ENCODE measurements at places on chromosomes 12 and 14.
A peak's percentile ranks its signal among the peaks of the same experiment; 100 is the strongest.

- no peak for DNase-seq
These were observed 34.4 kb downstream of the BMAL2 start for GRCh38 chr12:27367078-27367477.

- no peak for DNase-seq
These were observed 12.2 kb downstream of the GPR84 start for GRCh38 chr12:54352022-54352531.

DNA sequence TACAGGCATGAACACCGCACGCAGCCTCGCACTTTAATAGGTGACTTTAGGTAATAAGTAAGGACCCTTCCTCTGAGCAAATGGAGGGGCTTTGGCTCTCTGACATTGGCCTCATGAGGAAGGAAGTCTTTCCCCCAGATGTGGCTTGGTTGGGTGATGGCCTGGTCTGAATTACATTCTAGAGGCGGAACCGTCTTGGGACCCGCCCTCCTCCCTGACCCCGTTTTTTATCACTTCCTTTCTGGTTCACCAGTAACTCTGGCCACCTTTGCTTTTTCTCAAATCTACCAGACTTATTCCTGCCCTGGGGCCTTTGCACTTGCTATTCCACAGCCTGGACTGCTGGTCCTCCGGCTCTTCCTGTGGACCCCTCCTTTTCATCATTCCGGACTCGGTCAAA lies 13.4 kb downstream of the ALDH2 start:
- no peak for DNase-seq

DNA sequence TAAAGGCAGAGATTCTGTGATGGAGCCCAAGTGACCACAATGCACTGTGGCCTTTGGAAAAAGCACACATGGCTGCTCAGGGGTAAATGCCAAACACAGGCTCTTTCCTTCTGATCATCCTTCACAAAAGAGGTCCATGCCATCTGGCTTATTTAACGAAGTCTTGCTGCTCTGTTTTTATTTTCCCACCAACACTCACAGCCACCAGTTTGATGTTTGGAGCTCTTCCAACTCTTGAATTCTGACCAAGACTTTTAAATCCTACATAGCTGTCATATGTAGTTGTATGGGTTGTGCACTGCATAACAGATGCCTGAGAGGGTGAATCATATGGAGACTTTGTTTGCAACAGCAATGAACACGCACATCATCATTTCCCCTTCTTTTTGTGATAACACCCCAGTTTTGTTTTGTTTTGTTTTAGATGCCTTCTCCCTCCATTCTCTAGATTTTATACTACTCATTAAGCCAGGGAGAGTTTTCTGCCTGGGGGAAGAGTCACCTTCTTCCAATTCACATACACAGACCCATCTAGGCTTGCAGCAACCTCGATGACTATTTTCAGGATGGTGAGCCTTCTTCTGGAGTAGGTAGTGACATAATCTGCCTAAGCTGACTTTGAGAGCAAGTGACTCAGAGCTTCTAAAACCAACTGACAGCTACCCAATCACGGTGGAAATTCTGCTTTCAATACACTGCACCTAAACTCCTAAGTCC lies 145.2 kb upstream of the WSCD2 start:
- DNase-seq: no peak

- DNase-seq: no peak
These were observed 46.7 kb upstream of the FICD start for GRCh38 chr12:108468196-108468968.

GRCh38 chr12:130761537-130762318 lies 45.6 kb upstream of the RIMBP2 start:
- peak; percentile 75 for DNase-seq

GRCh38 chr12:39595928-39596327 lies 23.7 kb downstream of the ABCD2 start:
- no peak for DNase-seq

DNA sequence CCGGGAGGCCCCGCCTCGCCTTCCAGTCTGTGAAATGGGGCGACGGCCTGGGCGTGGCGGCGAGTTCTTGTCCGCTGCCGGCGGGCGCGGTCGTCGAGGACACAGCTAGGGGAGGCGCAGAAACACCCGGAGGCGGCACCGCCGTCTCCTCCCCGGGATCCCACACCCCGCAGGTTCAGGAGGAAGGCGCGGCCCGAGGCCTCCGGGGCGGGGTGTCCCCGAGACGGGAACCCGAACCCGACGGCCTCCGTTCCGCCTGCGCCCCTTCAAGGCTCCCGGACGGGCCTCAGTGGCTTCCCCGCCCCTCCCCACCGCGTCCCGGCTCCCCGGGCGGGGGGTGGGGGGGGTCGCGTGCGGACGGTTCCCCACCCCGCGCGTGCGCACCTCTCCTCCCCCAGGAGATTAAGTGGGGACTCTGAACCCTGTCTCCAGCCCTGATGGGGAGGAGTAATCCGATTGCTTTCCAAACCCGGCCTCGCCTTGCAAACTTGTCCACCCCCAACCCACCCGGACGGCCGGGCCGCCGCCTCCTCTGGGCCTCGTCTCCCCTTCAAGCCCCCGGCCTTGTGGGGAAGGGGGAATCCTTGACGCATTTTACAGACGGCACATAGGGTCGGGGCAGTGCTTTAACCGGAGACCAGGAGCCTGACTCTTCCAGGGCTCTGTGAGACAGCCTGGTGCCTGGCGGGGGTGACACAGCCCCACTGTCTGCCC lies 35.3 kb upstream of the ANKRD9 start:
- peak; percentile 49 for DNase-seq

DNA sequence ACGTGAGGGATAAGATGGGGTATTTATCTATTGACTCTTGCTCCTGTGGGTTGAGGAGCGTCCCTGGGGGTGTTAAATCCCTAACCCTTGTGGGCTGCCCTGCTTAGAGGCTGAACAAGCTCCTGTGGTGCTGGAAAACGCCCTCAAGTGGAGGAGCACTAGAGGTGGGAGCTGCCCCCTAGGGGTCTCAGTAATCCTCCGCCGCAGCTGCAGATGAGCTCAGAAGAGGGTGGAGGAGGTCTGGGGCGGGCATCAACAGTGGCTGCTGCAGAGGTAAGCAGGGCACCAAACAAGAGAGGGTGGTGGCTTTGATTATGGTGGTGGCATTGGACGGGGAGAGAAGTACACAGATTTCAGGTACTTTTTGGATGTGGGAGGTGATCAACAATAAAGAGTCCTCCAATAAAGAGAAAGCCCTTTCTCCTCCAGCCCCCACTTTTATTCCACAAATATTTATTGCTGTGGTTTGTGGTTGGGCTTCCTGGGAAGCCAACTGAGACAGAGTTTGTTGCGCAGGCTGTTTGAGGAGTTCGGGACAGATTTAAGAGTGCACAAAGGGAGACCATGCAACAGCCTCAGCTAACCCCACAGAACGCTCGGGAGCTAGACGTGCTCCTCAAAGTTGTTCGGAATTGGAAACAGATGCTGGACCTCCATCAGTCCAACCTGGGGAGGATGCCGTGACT lies 179.9 kb downstream of the ADCK1 start:
- DNase-seq: no peak

- DNase-seq: no peak
These were observed 4.4 kb downstream of the GPR84 start for GRCh38 chr12:54359762-54360351.

- no peak for DNase-seq
These were observed 3.0 kb downstream of the PLEKHG6 start for GRCh38 chr12:6313326-6313940.

DNA sequence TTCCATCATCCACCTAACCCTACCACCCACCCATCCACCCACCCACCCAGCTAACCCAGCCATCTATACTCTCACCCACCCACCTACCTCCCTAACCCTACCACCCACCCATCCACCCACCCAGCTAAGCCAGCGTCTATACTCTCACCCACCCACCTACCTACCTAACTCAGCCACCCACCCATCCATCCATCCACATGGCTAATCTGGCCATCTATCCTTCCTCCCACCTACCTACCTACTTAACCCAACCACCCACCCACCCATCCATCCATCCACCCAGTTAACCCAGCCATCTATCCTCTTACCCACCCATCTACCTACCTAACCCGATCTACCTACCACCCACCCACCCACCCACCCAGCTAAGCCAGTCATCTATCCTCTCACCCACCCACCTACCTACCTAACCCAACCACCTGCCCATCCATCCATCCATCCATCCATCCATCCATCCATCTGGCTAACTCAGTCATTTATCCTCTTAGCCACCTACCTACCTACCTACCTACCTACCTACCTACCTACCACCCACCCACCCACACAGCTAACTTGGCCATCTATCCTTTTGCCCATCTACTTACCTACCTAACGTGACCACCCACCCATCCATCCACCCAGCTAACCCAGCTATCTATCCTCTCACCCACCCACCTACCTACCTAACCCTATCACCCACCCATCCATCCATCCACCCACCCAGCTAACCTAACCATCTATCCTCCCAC lies 44.1 kb downstream of the RFLNA start:
- DNase-seq: no peak

DNA sequence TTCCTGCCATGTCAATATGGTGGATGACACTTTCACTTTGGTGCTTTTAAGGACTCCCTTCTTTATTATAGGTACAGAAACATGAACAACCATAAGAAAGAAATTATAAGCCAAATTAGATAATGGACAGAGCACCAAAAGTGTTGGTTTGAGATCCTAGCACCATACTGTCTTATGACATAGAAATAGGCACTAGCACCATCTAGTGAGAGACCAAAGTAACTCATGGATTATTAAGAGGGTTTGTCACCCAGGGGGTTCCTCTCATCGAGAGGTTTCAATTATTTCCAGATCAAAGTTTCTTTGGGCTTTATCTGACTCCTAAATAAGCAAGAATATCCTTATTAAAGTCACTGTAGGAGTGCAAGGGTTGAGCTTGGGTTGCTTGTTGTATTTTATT lies 153.0 kb upstream of the DIO2 start:
- DNase-seq: no peak

- no peak for DNase-seq
These were observed 319.4 kb downstream of the TMEM121 start for GRCh38 chr14:105845725-105846309.

DNA sequence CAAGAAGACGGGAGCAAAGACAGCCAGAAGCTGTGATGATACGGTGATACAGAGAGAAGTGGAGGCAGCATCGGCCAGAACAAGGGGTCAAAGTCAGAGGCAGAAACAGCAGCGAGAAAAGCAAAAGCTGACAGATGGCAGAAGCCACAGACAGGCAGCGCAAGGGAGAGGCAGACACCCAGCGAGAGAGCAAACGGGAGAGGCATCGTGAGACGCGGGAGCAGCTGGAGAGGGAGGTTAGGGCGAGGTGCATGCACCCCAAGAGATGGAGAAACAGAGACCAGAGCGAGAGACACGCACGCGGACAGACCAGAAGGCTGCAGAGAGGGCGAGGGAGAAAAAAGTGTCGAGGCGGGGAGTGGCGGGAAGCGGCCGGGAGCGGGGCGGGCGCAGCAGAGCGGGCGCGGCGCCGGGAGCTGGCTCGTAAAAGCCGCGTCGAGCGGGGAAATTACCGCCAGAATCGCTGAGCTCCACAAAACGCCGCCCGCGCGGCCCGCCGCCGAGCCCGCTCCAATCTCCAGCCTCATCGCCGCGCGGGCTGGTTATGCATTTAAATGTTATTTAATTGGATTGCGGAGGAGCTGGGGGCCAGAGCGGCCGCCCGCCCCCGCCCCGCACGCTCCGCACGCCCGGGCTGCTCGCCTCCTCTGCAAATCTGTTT lies 15.6 kb downstream of the SMUG1 start:
- no peak for DNase-seq

DNA sequence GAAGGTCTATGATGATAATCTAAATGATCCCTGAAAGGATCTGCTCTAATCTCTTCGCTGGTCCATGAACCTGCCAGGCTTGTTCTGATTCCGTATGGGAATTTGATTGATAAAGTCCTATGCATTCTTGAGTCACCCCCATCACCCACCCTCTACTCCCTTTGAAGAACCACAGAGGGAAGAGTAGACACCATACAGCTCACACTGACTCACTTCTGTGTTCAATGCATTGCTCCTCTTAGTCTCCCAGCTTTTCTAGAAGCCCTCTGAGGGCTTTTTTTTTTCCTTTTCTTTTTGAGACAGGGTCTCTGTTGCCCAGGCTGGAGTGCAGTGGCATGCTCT lies 18.5 kb upstream of the GPRC5A start:
- DNase-seq: no peak

DNA sequence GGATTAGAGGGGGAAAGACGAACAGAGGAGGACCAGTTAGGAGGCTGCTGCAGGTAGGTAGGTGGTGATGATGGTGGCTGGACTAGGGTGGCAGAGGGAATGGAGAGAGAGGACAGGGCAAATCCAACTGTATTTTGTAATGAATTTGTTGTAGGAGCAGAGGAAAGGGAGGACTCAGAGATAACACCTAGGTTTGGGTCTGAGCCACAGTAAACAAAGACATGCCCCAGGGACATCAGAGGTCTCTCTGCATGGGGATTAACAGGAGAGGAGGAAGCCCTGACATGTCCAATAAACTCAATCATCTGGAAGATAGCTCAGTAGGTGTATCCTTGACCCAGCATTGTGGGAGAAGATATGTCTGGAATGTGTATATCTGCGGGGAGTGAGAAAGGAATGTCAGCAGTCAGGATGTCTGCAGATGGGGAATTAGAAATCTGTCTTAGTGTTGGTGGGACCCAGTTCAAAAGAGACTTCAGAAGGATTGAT lies 4.7 kb upstream of the SLC48A1 start:
- no peak for DNase-seq

DNA sequence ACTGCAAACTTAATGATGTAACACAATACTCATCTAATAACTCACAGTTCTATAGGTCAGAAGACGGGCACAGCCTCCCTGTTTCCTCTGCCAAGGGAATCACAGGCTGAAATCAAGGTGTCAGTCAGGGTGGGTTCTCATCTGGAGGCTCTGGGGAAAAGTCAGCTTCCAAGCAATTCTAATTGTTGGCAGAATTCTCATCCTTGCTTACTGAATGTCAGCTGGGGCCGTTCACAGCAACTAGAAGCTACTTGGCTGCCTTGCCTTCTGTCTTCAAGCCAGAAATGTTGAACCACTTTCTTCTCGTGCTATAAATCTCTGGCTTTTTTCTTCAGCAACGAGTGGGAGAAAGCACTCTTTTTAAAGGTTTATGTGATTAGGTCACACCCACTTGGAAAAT lies 80.1 kb upstream of the PDZRN4 start:
- no peak for DNase-seq

GRCh38 chr12:59517522-59517921 lies 78.3 kb upstream of the SLC16A7 start:
- no peak for DNase-seq

GRCh38 chr12:37546206-37546605 lies 770.4 kb upstream of the ALG10B start:
- no peak for DNase-seq

DNA sequence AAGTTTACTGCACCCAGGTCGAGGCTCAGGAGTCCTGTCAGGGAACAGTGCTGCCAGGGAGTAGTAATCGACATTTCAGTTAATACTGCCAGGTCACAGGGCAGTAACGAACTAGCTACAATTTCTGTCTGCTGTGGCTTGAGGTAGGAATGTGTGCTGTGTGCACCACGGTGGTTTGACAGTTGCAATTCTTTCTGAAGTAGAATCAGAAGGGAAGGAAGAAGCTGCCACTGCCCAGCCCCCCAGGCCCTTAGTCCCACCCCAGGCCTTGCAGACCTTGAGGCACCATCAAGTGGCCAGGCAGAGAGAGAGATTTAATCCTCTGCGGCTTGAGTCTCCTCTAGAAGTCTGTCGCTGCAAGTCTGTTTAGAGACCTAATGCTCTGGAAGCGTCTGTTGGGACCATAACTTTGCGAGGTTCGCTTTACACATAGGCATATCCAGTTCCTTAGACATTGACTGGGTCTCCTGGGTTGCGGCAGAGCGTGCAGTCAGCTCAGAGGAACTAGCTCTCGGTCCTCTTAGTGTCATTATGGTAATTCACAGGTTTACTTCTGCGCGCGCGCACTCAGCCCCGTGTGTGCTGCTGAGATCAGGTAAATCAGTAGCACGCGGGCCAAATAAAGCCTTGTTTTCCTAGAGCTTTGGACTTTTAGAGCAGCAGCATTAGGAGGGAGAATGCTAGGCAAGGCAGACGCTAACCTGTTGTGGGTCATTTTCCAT lies 9.8 kb downstream of the NKX2-1 start:
- no peak for DNase-seq

Data from activated CD8-positive, alpha-beta memory T cell treated with anti-CD3 and anti-CD28 coated beads, Interleukin-2, amount 10 ng/mL, durations not matched to agents 7 days and 5 days (primary cell).